ENCODE measurements at places on chromosomes 7 and 10.

DNA sequence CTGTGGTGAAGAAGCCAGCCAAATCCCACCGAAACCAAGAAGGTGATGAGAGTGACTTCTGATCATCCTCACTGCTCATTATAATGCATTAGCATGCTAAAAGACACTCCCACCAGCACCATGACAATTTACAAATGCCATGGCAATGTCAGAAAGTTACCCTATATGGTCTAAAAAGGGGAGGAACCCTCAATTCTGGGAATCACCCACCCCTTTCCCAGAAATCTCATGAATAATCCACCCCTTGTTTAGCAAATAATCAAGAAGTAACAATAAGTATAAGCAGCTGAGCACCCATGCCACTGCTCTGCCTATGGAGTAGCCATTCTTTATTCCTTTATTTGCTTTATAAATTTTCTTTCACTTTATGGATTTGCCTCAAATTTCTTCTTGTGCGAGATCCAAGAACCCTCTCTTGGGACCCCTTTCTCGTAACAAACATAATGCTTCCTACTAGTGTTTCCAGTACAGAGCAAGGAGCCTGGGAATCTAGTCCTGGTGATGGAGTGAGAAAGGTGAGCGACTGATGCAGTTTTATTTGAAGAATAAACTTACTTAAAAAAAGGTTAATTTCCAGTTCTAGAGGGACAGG, 18.4 kb upstream of the EXOC6 start:
- no peak for DNase-seq

- no peak for DNase-seq
These were observed at the start of gene FAM20C for GRCh38 chr7:191981-192649. Gene FAM20C, plus strand, starts transcription at chr7:192571. Its CDS starts 629 bp downstream, at chr7:193200.

DNA sequence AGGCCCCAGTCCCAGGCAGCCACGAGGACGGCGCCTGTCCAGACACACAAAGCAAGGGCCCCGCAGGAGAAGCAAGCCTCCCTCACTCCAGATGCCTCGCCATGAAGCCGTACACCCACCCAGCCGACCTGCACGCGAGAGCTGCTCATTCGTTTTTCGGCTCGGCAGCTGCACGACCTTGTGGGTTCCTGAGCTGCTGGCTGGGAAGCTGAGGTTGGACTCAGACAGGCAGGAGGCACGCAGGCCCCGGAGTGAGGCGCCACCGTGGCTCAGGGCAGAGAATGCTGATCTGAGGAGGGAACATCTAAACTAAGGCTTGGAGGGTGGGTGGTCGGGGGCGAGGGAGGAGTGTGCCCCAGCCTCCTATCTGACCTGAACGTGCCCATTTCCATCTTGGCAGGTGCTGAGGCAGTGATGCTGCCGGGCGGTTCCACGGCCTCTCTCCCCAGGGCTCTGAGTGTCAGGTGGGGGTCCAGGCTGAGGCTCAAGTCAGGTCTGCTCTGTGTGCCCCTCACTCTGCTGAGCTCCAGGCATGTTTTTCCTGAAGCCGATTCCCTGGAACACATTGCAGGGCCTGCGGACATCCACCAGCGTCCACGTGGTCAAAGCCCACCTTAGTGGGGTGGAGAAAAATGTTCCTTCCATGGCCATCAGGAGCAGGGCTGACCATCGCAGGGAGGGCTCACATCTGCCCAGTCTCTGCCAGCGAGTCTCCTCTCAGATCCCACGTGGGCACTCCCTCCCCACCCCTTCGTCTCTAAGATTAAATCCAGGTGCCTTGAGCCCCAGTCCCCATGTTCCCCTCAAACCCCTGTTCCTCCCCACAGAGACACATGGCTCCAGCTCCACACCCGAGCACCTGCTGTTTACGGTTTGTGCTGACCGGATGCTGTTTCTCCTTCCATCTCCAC, 28.1 kb upstream of the FAM20C start:
- DNase-seq, result no peak

- DNase-seq, result no peak
These were observed 93.8 kb upstream of the NOBOX start for GRCh38 chr7:144497282-144497681.

DNA sequence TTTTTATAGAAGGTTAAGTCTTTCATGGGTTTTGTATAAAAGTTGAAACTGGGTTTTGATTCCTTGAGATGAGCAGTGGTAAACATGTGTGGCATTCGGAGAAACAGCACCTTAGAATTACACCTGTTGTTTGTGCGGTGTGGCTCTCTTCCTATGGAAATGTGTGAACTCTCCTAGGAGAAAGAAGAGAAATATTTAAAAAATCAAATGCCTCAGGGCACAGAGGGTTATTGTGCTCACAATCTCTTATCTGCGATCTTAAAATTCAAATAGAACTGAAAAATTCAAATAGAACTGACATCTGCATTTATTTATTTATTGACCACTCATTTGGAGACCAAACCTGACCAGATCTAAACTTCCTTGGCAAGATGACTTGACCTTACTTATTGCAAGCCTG, 18.1 kb upstream of the NRP1 start:
- peak; percentile 82 for DNase-seq

DNA sequence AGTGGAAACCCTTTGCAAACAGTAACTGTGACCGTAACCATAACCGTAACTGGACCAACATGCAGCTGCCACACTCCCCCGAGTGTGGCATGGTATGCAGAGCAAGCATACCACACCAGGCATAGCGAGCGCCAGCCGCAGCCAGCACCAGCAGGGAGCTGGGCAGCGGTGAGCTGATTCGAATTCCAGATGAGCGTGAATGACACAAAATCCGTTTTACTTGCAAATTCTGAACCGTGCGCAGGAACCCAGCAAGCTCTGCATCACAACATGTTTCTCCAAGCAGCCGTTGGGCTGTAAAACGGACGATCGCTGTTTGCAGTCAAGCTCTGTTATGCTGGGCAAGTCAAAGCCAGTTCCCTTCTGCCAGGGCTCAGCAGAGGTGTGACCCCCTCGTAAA, 111.1 kb downstream of the OAT start:
- peak; percentile 20 for DNase-seq

GRCh38 chr7:21317966-21318915, 109.6 kb upstream of the SP4 start:
- no peak for DNase-seq

- DNase-seq, result peak; percentile 52
These were observed 26.4 kb downstream of the BEND7 start for GRCh38 chr10:13502380-13502779.
